NCI-H1436 treated with DMSO at 0.1 percent for 48 hours (cell line): ENCODE measurements at places on chromosomes 6 and 20.

DNA sequence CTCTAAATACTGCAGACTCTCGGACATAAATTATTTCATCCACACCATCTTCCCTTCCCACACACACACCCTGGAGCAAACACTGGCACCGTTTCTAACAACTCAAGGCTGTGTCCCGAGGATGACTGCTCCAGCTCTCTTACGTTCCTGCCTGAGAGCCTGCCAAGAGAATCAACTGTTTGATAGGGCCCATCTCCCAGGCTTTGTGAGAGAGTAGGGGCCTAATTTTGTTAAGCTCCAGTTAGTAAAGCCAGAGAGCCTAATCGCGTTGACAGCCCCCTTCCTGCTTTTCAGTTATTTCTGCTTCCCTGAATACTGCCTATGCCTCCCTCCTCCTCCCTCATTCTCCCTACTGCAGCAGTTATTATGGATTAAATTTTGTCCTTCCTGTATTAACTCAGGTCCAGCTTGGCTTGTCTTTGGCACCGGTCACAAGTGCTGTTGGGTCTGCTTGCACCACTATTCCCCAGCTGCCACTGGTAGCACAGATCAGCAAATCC is 118.1 kb upstream of the TMEM181 start:
- DNase-seq, result no peak

DNA sequence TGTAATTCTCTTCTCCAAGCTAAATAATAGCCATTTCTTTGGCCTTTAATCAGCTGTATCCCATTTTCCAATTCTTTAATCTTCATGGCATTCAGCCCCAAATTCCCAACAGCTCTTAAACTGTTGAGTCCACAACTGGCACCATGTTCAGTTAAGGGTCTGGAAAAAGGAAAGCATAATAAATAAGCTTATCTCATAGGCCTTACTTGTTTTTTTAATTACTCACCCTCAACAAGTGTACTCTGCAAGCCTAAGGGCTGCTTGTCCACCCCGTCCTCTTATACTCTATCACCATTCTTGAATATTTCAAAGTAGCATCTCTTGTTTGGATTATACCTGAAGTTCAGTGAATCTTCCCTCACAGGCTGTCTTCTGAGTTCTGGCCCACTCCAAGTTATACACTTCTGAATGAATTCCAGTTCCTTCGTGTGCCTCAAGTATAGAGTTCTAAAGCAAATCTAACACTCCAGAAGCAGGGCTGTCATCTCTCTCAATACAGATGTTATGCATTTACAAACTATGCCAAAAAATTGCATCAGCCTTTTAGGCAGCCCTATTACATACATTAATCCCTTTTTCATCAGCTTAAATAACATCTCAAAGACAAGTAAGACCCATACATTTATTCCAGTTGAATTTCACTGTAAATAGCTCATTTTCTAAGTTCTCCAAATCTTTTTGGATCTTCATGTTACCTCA is 98.7 kb downstream of the COL21A1 start:
- DNase-seq, result no peak

DNA sequence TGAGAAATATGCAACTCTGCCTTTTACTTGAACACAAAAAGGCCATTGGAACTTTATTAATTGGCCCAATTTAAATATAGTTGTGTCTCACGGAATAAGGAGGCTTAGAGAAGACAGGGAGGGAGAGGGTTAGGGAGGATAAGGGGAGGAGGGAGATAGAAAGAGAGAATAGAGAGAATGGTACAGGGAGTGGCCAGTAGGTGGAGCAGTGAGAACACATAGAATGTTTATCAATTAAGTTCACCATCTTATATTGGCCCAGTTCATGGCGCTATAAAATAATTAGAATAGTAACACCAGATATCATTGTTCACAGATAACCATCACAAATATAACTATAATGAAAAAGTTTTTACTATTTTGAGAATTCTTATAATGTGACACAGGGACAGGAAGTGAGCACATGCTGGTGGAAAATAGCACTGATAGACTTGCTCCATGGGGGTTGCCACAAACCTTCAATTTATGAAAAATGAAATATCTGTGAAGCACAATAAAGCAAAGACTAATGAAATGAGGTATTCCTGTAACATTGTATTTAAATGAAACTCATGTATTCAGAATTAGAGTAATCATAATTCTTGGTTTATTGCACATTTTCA is 374.1 kb upstream of the MANEA start:
- no peak for DNase-seq

GRCh38 chr6:4059115-4059777 is 19.7 kb downstream of the FAM217A start:
- DNase-seq, result no peak

GRCh38 chr6:144007478-144008119 is 460 bp downstream of the PLAGL1 start:
- no peak for DNase-seq

DNA sequence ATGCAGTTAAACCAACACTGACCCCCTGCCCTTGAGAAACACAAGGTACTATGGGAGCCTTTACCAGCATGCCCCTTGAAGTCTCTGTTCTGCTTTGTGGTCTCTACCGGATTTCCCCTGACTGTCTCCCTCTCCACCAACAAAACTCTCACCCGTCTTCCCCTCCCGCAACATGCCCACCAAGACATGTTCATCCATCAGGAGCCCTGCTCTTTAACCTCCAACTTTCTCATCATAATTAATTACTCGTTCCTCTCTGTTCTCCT is 1.1 kb downstream of the ZNF165 start:
- DNase-seq, result no peak

- DNase-seq, result no peak
Observed at GRCh38 chr6:35972471-35973367, 51.7 kb downstream of the SLC26A8 start.

DNA sequence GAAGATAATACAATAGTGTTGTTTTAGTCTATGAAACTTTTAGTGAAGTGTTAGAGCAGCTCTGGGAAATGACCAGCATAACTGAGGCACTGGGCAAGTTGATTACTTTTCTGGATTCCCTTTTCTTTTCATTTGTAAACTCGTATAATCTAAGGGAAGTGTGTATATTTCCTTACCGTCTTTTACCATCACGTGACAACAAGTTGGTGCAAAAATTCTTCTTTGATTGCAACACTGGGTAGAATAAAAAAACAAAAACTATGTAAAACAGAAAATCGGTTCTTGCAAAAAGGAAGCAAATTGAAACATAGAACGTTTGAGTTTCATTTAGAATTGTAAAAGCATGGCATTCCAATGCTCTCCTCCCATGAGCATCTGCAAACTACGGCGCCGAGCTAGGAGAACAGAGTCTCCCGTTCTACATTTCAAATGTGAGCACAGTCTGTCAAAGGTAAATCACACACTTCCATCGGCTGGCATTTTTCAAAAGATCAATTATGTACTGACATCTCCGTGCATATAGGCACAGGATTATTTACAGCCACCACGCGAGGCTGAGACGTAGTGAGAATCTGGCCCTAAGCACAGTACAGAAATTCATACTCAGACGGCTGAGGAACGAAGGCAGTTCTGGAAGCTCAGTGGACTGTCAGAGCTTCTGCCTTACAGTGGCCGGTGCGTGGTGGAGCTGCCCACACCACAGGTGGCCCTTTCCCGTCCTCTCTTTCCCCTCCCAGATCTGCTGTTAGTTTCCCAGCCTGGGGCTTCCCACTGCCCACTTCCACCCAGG is 314.0 kb downstream of the BMP7 start:
- DNase-seq, result no peak

GRCh38 chr6:134258849-134259306 is 59.0 kb downstream of the SGK1 start:
- DNase-seq, result no peak

DNA sequence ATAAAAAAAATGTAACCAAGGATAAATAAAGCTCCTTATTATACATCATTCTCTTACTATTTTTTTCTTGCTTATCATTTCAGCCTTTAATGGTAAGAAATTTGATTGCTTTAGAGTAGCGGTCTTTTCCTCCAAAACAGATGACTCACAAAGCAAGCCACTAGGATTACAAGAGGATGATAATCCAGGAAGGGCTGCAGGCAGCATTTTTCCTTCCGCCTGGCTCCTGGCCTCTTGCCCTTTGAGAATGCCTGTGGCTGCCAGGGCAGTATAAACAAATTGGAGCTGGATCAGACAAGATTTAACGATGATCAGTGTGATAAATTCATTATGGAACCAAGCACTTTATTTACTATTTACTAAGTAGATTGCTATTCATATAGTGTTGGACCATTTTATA is 9.7 kb upstream of the FBXL4 start:
- no peak for DNase-seq

- no peak for DNase-seq
Observed at GRCh38 chr20:44526129-44526528, 4.3 kb upstream of the SERINC3 start.

- no peak for DNase-seq
Observed at GRCh38 chr6:38697846-38698245, 5.1 kb downstream of the GLO1 start.

DNA sequence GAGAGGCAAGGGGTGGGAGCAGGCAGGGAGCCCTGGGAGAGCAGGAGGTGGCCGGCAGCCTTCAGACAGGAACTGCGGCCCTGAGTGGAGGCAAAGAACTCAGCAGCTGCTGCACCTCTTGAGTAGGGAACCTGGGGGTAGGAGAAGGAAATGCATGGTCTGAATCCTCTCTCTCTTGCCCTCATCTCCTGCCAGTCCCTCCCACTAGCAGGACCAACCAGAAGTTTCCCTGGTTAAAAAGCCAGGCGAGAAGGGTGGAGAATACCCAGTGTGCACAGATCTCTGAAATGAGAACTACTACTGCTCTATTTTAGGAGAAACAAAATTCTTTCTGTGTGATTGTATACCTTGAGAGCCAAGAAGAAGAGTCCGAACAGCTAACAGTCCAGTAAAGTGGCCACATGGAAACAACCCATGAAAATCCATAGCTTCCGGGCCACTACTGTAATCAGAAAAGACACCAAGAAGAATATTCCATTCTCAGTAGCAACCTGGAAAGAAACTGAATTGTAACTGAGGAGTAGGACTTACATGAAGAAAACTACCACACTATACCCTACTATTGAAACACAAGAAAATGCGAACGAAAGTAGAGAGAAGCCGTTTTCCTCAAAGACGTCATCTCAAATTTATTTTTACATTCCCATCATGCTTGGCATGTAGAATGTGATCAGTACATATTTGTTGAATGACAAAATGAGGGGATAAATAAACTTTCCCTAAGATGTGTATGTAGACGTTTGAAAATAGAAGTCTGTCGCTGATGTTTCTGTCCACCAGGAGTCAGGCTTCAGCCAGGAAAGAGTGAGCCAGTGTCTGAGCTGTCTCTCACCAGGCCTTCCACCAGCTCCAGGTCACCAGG is 25.6 kb downstream of the WRNIP1 start:
- DNase-seq, result no peak

GRCh38 chr20:43749734-43750294 is 23.0 kb upstream of the GTSF1L start:
- DNase-seq, result no peak

DNA sequence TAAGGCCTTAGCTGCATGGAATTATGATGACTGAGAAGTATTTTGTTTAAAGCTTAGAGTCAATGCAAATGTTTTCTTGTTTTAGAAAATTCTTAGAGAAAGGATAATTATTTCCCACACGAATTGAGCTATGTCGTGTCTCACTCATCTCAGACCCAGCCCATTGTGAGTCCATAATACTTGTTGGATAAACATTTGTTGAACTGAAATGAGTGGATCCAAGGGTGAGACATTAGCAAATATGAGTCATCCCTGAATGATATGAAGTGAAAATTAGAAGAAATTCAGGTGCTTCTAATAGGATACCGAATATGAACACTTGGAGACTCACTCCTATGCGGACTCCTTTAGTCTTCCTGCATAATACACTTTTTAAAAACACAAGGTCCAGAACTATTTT is 41.6 kb upstream of the ARMC2 start:
- DNase-seq, result no peak

GRCh38 chr6:127954082-127954481 is 53.2 kb upstream of the THEMIS start:
- DNase-seq, result no peak

DNA sequence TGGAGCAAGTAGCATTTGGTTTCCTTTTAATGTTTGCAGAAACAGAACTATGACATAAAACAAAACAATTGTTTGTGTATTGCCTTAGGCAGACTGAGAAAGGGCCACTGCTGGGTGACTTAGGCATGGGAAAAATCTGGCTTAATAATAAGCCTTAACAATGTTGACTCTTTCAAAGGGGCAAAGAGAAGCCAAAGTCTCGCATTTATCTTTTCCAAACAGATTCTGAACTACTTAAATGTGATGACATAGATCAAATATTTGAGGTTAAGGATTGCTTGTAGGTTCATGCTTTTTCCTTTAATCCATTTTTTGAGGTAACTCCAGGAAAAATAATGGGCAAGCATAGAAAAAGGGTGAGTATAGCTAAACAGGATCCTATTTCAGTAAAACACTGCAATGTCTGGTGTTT is 39.6 kb downstream of the ADAT2 start:
- DNase-seq, result no peak

DNA sequence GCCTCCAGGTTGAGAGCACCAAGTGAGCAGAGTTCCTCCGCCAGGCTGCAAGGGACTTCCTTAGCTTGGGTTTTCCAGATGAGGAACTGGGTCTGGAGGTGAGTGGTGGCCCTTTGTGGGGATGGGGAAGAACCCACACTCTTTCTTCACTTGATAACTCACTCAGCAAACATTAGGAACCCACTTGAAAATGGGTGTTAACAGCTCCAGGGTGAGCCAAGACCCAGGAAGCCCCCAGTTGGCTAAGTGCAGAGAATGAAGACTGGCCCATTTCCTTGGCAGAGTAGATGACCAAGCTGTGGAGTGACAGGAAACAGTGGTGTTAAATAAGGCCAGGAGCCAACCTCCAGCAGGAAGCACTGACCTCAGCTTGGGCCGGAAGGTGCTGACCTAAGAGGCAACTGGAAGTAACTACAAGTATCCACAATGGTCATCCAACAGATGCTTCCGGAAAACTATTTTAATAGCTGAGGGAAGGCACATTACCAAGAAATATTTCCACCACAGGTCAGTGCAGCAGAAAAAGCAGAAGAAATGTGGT is 22.7 kb downstream of the MRPL14 start:
- no peak for DNase-seq

DNA sequence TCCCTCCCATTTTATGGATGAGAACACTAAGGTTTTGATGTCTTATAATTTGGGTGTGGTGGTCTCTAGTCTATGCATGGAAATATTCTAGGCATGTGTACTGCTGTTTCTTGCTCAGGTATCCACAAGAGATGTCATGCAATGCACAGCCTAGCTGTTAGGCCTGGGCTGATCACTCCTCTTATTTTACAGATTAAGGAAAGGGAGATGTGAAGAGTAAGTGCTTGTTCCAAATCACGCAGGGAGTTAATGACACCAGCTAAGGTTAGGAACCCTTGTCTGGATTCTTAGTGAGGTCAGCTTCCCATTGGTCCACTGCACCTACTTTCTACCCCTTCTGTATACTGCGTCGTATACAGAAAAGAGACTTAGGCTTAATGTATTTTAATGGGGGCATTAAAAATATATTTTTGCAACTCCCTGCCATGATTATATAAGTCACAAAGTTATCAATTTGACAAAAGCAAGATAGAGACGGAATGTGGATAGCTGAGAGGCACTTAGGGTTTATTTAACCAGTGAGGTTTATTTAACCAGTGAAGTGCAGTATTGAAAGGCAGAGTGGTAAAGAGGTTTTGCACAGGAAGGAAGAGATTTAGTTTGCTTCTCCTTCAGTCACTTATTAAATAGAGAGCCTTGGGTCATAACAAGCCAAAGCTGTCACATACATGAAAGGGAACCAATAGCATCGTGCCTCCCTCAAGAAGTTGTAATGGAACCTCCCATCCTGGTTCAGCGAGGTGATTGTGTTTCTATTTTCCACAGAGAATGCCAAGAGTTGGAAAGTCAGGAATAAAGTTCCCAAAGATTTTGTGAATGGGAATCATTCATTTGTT is 95.0 kb upstream of the FAM184A start:
- DNase-seq, result no peak
